ENCODE measurements at places on chromosomes 2 and 18.
A peak's percentile ranks its signal among the peaks of the same experiment; 100 is the strongest.

DNA sequence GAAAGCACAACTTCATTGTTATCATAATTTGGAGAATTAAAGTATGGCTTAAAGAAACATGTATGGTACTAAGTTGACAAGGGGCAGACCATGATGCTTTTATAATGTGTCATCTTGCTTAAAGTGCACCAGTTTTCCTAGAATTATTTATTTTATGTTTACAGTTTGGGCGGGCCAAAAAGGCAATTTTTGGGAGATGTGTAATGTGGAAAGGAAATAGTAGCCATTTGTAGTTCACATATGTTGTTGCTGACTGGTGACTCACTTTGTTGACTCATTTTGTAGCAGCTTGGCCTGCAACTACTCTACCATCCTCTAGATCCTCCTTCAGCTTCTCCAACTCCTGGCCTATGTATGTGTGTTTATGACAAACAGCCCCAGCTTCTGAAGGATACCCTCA, 7.7 kb downstream of the ZSCAN30 start:
- no peak for DNase-seq

DNA sequence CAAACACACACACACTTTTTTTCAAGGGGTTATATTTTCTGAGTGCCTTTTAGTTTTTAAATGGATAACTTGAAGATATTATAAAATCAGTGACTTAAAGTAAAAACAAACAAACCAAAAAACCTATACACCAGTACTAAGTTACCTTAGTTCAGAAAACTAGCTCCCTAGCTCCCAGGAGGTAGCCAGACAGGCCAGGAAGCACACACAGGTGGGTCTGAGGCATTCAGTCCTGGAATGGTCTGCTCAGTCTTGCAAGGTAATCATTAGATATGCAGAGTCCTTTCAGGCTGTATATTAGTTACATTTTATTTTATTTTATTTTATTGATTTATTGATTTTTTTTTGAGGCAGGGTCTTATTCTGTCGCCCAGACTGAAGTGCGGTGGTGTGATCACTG, 10.7 kb upstream of the DYNC2LI1 start:
- DNase-seq = no peak

GRCh38 chr2:7025082-7025481, 107.9 kb downstream of the RNF144A start:
- DNase-seq = no peak

DNA sequence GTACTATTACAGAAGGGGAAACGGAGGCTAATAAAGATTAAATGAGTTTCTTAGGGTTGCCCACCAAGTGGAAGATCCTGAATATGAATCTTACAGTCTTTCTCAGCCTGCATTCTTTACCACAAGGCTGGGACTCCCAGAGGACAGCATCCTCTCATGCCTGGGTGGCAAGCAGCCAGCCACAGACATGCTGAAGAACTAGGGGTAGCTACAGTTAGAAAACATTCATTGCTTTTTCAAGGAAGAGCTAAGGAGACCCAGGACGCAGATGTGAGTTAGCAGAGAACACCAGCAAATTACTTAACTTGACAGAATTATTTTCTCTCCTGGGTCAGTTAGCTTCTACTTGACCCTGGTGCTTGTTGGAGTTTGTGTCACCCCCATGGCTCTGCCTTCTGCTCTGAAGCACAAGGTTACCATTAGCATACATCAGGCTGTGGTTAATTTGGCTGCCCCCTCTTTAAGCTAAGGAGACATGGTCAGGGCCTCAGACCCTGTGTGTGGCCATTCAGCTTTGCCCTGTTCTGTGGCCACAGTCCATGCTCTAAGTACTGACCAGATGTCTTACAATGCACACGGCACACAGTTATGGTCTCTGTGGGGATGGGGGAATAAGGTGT, 132.3 kb upstream of the TNP1 start:
- DNase-seq = no peak

DNA sequence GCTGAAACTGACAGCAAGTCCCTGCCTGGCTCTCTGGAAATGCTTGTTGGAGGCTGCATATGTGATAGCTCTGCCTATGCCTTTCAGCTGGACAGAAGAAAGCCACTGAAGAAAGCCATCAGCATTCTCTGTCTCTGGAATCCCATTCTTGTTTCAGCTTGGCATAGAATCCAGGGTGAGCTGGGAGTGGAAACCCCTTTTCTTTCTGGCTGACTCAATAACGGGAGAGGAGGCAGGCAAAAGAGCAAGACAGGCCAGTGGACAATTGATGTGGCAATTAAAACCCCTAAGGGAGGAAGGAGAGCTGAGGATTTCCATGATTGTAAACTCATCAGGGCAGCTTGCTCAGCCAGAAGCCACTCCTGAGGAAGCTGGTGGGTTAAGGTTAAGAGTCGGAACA, 208.1 kb downstream of the CLIP4 start:
- no peak for DNase-seq

GRCh38 chr2:233386382-233387041, 32.2 kb downstream of the DGKD start:
- no peak for DNase-seq

GRCh38 chr18:34734056-34734455, 24.0 kb downstream of the DTNA start:
- DNase-seq = no peak

GRCh38 chr18:77206676-77207374, 42.8 kb upstream of the GALR1 start:
- DNase-seq = no peak

- no peak for DNase-seq
Measured at GRCh38 chr2:60628026-60628425, 74.6 kb upstream of the BCL11A start.

GRCh38 chr2:189836644-189837043, 52.4 kb downstream of the PMS1 start:
- DNase-seq = no peak

GRCh38 chr18:55731594-55732042, 143.6 kb upstream of the TCF4 start:
- no peak for DNase-seq

DNA sequence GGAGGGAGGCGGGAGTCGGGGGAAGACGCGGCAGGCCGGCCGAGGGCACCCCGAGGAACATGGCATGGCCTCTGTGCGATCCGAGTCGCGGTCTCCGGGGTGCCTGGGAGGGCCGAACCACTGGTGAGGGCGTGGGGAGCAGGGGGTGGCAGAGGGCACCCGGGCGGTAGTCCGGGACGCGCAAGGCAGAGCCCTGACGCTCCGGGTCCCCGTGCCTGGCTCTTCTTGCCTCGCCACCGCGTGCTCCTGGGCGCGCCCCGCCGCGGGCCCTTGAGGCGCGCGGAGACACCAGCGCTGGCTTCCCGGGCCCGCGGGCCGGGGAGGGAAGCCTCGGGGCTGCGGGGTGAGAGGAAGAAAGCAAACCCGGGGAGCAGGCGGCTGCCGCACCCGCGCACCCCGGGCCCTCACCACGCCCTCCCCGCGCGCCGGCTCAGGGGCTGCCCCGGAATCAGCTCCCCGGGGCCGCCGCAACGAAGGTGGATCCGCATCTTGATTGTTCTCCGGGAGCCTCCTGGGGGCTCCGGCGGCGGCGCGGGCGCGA, 4.3 kb downstream of the SOX11 start:
- no peak for DNase-seq

- DNase-seq = no peak
Measured at GRCh38 chr2:226274143-226274542, 525.5 kb downstream of the IRS1 start.

DNA sequence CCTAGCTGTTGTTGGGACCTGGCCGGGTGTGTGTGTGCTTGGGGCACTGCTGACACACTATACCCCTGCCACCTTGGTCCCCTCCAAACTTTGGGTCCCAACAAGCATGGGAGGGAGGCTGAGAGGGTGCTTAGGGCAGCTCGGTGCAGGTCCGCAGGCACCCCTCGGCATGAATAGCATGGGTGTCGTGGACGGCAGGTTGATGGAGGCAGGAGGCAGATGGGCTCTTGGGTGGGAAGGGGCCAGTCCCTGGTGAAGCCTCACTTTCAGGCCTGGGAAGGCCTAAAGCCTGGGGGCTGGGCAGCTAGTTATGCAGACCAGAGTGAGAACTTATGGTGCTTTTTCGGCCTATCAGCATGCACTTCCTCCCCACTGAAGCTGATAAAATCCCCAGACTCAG, 164.2 kb downstream of the CDH19 start:
- DNase-seq = no peak

GRCh38 chr2:237025090-237025865, 60.4 kb upstream of the COPS8 start:
- no peak for DNase-seq

GRCh38 chr18:34773961-34774766, 64.1 kb downstream of the DTNA start:
- DNase-seq = no peak

DNA sequence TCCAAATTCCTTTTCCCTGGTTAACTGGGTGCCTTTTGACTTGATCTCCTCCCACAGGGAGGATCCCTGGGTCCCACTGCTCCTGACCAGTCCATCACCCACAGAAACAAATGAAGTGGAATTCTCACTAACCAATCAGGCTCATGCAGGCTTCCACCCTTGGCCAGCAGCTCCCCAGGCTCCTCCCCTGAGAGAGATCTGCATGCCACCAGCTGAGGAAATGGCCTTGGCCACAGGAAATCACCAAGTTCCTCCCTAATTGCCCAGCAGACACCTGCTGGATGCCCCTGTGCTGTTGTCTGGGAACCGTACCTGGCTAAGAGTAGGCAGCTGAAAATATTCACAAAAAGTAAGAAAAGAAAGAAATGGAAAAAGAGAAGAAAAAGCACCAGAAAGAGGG, 207.4 kb downstream of the NCK2 start:
- DNase-seq = no peak

DNA sequence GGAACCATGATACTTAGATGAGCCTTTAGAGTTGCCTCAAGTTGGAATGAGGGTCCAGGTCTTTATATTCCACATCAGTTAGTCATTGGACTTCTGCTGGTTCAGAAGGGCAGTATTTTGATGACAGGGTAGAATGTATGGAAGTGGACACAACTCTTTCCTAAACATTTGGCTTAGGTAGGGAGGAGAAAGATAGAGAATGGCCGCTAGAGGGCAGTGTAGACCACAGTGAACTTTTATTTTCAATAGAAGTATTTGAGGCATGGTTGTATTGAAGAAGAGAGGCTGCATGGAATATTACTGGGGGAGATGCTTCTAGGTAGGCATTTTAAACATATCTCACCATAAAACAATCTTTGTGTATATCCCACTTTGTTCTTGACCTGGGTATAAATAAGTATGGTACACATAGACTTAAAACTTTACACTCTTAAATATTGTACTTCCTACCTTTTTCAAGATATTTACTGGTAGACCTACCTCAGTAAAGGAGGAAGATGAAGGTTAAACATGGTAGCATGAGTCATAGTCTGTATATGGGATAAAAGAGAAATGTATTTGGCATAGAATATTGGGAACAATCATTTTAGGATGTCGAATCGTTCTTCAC, 497.6 kb upstream of the FAM98A start:
- peak; percentile 36 for DNase-seq

DNA sequence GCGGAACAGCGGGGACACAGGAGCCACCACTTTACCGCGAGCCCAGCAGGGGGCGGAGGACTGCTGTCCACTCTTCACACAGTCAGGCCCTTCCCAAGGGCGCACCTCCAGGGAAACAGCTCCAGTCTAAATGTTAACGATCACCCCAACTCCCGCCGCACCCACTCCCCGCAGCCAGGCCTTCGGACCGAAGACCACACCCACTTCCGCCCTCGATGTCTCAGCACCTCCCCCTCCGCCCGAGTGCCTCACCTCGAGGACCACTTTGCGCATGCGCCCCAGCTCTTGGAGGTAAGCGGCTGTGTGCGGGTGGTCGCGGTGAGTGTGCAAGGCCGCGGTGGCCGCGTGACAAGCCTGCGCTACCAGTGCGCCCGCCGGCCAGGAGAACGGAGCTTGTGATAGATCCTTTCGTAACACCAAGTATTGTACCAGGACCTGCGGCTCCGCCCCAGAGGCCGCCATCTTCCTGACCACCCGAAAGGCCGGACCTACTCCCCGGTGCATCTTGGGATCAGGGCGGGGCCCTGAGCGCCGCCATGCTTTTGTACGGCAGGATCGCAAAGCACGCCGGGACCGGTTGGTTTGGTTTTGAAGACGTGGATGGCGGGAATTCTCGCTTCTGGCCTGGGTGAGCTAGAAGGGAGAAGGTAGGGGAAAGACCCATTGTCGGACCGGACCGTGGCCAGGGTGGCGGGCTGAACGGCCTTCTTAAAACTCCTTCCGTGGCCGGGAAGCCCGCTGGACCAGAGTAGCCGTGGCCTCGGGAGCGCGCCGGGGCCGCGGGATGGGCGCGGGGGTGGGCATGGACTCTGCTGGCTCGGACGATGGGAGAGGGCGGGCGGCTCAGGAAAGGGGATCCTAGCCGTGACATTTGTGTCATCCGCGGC, at the start of the genes CENPO and PTRHD1:
TSS of gene CENPO (plus strand) at position 552 of the 887 bp plus-strand sequence. CDS start 495 bp downstream, outside the sequence.
TSS of gene PTRHD1 (minus strand) at position 518 of the 887 bp plus-strand sequence. CDS start at position 504, 14 bp downstream.
- peak; percentile 90 for DNase-seq

GRCh38 chr2:28102455-28102874, 211.9 kb downstream of the BABAM2 start:
- no peak for DNase-seq

- no peak for DNase-seq
Measured at GRCh38 chr2:177258059-177258458, 6.5 kb downstream of the NFE2L2 start.

- no peak for DNase-seq
Measured at GRCh38 chr18:67151366-67151765, 365.2 kb downstream of the DSEL start.

GRCh38 chr18:21598726-21599584, 1.5 kb downstream of the ESCO1 start:
- no peak for DNase-seq

Data from activated T-cell treated with anti-CD3 and anti-CD28 coated beads for 4 hours (primary cell).